AG04450 (cell line): ENCODE measurements at places on chromosomes 12 and 14.

- DNase-seq, result no peak
Observed at GRCh38 chr12:89731089-89731488, 22.5 kb upstream of the ATP2B1 start.

- no peak for DNase-seq
Observed at GRCh38 chr12:7297865-7298264, 6.0 kb upstream of the ACSM4 start.

- no peak for DNase-seq
Observed at GRCh38 chr14:25215607-25216006, 165.7 kb upstream of the STXBP6 start.

DNA sequence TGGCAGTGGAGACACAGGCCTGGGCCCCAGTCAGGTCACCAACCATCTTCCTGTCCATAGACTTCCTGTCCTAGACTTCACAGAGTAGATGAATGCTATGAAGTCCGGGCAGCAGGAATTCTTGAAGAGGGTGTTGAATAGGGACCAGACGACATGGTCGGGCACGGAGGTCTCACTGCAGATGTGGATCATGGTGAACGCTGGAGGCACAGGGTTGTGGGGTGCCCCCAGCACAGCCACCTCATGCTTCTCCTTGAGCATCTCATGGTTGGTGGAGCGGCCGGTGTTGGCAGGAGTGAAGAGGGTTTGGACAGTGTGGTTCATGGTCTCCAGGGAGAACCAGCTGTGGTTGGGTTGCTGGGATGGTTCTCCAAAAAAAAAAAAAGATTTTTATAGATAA is 55.8 kb upstream of the AMIGO2 start:
- no peak for DNase-seq

DNA sequence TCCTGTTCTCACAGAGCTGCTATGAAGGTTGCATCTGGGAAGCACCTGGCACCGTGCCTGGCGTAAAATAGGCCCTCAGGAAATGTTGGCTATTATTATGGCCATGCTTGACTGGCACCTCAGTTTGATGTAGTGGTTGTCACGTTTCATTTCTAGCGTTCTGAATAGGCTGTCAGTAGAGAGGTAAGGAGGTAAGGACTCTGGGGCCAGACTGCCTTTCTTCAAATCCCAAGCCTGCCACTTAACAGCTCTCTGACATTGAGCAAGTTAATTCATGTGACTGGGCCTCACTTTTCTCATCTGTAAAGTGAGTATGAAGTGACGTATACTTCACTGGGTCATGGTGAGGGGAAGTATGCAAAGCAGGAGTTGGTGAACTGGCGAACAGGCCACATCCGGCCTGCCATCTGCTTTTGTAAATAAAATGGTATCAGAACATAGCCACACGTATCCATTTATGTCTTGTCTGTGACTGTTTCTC is 196.2 kb downstream of the CACNA1C start:
- DNase-seq, result no peak

GRCh38 chr12:26938701-26939062 is 412 bp downstream of the FGFR1OP2 start:
- DNase-seq, result no peak

- no peak for DNase-seq
Observed at GRCh38 chr14:95686935-95687334, 709 bp downstream of the TCL1B start.

DNA sequence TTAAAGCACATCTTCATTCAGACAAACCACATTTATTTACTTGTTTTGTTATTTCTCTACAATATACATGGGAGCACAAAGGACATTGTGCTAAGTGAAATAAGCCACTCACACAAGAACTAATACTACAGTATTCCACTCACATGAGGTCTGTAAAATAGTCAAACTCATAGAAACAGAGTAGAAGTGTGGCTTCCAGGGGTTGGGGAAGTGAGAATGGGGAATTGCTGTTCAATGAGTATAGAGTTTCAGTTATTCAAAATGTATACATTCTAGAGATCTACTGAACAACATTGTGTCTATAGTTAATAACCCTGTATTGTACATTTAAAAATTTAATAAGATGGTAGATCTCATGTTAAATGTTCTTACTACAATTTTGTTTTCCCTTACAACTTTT is 88.8 kb downstream of the ATXN7L3B start:
- DNase-seq, result no peak

GRCh38 chr12:116635487-116635886 is 76.3 kb downstream of the MAP1LC3B2 start:
- no peak for DNase-seq

DNA sequence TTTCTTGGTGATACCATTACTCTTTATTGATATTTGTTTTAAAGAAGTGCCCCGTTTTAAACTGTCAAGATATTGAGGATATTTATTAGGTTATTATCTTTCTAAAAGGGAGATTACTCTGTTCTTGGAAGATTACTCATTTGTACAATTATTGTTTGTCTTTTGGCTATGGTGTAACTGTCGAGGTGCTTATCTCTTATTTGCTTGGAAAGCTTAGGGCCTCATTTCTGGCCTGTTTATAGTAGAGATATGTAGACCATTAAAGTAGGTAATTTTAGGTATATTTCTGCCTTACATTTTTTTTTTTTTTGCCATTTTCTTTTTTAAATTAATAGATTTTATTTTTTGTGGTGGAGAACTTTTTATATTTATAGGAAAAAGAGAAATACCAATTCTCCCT is 74.2 kb downstream of the KTN1 start:
- no peak for DNase-seq

DNA sequence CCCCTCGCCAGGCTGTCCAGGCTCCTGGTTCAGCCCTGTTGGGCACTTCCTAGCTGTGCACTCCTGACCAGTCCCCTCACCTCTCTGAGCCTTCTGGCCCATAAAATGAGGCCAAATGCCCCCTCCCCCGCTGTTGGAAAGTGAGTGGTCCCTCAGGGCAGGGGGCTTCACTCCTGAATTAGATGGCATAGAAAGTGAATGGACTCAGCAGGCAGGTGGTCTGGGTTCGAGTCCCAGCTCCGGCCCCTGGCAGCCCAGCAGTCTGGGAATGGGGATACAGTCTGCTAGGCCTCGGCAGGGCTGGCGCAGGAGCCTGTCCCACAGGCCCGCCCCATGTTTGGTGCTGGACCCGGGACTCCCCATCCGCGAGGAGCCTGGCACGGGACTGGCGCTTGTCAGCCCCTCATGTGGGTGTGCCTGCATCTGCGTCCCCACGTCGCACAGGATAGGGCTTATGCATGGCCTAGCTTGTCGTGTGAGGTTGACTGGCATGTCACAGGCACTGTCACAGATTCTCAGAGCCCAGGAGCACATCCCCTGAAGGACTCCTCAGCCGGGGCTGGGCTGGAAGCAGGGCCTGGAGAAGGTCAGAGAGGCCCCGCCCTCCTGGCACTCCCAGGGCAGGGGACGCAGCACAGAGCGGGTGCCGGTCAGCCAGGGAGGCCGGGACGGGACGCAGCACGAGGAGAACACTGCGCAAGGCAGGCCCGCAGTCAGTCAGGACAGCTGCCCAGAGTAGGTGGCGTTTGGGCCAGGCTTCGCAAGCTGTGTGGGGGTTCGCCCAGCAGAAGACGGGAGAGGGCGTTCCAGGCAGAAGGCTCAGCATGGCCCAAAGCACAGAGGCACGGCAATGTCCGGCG is 40.5 kb downstream of the DIO3 start:
- no peak for DNase-seq

- DNase-seq, result no peak
Observed at GRCh38 chr14:94593749-94594431, 12.7 kb downstream of the SERPINA5 start.

GRCh38 chr12:1826401-1826800 is 6.0 kb downstream of the LRTM2 start:
- DNase-seq, result no peak

DNA sequence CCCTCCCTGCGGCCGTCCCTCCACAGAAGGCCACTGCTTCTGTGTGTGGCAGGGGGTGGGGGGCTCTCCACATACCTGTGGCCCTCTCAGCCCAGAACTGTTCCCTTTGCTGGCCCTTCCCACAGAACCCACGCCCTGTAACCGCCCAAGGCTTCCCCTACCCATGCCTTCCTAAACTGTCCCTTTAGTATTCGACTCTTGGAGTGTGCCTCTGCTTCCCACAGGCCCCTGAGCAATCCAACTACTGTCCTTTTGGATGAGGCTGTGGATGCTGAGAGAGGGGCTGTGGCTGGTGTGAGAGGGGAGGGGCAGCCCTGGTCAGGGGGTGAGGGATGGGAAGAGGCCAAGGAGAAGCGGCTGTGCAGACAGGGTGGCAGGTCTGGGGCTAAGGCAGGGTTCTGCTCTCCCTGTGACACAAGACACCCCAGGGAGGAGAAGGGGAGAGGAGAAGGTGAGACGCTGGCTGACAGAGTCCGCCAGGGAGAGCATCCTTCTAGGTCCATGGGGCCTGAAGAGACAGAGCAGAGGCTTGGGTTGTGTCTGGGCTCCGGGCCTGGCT is 46.0 kb downstream of the DLK1 start:
- no peak for DNase-seq

GRCh38 chr14:89723930-89724627 is 230.5 kb downstream of the EFCAB11 start:
- DNase-seq, result no peak

DNA sequence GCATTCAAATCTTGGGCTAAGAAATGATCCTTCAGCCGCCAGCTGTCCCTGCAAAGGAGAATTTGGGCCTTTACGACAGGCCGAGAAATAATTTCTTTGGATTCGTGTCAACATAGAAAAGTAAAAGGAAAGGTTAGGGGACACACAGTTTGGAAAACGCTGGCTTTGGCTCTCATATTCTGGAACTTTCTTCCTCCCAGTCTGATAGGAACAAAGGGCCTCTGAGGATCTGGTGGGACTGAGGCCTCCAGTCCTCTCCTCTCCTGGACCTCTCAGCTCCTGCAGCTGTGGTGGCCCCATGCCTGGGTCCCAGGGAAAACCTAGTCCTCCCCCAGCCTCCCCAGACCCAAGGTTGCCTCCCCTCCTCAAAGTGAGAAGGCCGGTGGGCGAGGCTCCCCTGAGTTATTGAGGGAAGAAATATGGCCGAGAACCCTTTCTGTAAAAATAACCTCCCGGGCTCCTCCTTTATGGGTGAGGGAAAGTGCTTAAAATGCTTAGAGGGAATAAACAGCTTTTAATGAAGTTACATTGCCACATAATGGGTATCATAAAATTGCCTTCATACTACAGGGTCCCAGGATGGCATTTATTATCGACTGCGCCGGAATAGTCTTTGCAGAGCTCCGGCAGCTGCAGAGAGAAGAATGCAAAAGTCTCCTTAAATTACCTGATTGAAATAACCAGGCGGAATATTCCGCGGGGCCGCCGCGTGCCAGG is 188.3 kb downstream of the PHETA1 start:
- no peak for DNase-seq

DNA sequence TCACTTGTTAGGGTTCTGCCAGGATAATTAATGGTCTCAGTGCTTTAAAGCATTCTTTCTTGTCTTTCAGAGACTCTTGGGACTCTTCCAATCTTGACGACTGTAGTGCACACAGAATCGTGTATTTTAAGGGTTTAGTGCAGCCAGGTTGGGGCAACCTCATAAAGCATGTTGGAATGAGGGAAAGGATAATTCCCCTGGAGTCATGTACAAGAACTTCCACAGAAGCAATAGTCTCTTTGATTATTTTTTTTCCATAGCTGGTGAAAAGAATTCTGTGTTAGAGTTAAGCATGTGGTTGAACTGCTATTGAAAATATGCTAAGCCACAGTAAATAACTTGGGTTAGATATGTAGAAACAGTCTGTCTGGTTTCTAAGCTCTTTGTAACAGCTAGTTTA is 246.8 kb upstream of the DAAM1 start:
- no peak for DNase-seq

DNA sequence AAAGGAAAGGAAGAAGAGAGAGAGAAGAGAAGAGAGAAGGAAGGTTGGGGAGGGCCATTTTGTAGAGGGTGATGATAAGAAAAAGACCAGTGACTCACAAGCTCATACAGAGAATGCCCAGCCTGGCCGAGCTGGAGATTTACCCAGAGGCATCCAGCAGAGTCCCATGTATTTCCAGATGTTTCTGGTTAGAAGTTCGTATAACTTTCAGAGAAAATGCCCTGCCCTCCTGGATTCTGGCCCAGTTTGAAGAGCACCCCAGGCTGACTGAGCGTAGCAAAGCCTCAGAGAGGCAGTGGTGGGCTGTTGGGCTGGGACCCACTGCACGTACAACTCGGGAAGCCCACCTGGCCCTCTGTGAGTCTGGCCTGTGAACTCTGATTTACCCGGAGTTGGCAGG is 221.8 kb downstream of the SLC41A2 start:
- DNase-seq, result peak; percentile 41

DNA sequence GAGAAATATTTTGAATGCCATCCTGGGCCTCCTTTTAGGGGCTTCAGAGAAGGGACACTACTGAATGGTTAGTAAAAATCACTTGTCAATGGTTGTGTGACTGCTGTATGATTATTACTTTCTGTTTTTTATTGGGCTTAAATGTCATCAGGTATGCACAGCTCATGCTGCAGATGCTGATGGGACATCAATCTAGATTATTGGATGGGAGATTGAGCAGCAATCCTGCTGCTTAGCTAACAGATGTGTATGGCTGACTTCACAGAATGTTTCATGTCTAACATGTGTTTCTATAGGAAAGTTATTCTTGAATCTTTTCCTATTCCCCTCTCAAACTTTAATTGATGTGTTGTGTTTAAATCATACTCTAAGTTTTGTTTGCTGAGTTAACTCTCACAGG is 166.8 kb downstream of the RMST start:
- no peak for DNase-seq

DNA sequence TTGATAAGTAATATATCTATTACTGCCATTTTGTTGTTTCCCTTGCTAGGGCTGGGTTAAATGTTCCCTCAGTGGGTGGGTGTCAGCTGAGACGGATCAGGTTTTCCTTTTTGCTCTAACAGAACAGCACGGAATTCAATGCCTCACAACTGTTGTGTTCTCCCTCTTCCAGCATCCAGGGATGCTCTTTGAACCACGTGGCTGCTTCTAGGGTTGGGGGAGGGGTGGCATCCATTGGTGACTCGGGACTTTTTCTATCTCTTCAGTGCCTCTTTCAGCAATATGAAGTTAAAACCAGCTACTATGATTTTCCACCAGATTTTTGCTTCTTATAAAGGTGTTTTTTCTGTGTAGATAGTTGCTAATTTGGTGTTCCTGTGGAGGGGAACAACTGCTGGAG is 884.9 kb upstream of the FOXG1 start:
- DNase-seq, result no peak

DNA sequence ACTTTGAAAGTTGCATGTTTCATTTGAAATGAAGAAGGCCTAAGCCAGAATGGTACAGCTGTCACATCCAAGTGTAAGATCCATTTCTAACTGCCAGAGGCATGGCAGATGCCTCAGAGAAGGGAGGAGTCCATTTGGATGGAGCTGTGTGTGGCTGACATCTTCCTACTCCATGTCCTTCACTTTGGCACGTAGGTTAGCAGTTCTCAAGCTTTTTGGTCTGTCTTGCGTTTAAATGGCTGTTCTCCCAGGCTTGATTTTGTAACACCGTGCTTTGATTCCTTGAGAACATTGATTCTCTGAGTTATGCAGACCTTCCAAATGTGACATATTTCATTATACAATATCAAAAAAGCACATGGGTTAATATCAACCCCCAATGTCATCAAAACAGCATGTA is 23.4 kb downstream of the EML1 start:
- DNase-seq, result no peak

DNA sequence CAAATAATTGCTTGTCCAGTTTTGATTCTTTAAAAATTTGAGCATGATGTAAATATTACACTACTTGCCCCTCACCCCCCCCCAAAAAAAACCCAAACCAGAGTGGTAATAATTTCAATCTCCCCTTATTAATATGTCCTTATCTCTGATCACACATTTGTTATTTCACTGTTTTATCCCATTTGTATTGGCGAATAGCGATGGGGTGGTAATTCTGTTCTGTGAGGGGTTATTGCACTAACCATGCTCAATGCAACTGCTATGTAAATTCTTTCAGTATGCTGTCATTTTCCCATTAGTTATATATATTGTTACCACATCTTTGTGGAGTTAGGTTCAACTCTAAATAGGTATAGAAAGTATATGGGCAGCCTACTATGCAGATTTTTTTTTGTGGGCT is 1.1 kb downstream of the RIMKLB start:
- no peak for DNase-seq
